ENCODE measurements at places on chromosomes 1 and 21.

- no peak for DNase-seq
These were observed 5.3 kb downstream of the EDN2 start for GRCh38 chr1:41479000-41479807.

- peak; percentile 89 for DNase-seq
These were observed 30.8 kb downstream of the RSPH1 start for GRCh38 chr21:42465008-42465802.

- DNase-seq: no peak
These were observed 68.5 kb downstream of the ACBD6 start for GRCh38 chr1:180433873-180434272.

DNA sequence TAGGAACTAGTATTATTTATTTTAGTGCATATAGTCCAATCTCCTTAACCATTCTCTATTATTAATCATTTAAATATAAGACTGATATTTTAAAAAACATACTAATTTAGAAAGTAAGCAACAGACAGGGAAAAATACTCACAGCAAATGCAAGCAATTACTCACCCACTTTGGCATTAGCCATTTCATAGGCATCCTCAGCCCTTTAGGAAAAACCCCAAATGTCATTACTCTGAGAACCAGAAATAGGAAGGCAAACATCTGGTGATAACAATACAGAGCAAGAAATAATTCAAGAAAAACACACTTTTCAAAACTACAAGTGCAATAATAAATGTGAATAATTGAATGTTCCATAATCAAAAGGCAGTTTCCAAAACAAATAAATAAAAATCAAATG is 545.1 kb downstream of the PLPP3 start:
- DNase-seq: no peak

- no peak for DNase-seq
These were observed 397.5 kb downstream of the TGFB2 start for GRCh38 chr1:218742467-218743262.

DNA sequence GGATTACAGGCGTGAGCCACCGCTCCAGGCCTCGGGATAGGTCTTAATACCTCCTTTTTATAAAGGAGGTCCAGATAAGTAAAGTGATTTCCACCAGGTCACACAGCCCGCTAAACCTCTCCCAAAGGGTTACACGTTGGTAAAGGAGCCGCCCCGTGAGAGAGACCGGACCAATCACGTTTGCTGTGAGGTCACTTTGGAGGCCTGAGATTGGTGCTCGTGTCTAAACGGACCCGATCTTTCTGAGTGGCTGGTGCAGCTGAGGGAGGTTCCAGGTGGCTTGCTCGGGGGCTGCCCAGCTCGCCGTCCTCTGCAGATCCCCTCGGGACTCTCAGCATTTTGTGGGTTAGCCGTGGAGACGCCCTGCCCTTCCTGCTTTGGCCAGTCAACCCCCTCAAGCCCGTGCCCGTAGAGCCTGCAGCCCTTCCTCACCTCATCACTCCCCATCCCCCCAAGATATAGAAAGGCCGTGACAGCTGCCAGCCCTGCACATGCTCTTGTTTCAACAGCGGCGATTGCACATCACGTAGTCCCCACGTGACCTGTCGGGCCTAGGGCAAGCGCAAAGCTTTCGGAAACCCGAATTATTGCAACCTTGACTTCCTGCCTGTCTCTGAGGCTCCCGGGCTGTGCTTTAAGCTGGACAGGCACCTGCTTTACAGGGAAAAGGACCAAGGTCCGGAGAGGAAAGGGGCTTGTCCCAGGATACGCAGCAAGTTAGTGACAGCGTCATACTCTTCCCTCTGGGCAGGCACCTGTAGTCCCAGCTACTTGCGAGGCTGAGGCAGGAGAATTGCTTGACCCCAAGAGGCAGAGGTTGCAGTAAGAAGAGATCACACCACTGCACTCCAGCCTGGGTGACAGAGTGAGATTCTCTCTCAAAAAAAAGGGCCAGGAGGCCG is 5.0 kb upstream of the COA7 start:
- no peak for DNase-seq

DNA sequence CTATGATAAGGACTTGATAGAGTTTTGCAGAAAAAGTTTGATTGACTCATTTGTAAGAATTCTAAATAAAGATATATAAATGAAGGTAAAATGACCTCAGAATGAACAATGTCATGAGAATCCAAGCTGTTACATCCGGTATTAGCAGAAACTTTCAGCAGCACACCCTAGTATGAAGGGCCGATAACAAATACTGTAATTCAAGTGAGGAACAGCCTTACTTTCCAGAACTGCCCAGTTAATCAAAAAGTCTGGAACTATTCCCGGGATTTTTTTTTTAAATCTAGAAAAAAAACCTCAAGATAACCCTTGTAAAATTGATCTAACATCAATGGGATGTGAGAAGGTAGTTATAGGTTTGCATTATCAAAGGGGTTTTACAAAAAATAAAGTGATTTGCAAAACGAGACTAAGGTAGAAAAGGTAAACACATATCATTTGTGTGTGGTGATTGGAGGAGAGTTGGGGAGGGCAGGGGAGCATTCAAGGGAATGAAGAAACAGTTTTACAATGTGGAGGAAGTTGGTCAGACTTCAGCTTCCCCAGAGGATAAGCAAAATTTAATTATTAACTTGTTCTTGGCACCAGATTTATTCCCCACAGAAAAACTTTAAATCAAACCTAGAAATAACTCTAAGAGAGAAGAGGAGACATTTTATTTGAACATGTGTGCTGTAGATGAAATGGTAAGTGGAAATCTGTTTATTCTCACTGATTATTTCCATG is 75.9 kb upstream of the VCAM1 start:
- DNase-seq: no peak

GRCh38 chr1:83011265-83011664 is 987.7 kb downstream of the TTLL7 start:
- DNase-seq: no peak

DNA sequence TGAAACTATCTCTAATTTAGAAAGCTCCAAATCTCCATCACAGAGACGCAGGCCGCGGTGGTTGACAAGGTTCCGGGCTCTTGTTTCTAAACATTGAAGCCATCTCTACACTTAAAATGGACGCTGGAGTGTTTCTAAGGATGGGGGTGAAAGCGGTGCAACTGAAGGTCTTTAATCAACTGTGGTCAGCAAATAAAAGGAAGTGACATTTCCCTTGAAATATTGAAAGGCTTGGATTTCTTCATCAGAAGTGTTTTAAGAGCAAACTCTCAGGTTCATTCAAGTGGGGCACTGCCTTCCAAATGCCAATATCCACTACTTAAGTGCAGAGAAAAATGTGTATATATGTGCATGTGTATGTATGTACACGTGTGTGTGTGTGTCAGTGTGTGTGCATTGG is 117.3 kb downstream of the KAZN start:
- no peak for DNase-seq

DNA sequence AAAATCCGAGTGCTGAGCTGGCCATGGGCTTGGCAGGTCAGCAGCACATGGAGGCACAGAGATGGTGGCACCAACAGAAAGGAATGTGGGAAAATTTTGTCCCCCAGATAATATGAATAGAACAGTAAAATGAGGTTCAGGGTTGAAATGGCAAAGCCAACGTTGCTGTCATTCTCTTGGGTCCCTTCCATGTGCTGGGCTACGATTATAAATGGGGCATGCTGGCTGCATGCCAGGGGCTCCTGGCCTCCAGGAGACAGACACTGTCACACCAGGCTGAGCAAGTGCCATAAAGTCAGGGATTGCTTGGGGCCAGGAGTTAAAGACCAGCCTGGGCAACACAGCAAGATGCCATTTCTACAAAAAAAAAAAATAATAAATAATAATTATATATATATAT is 77.1 kb downstream of the TOMM20 start:
- no peak for DNase-seq

- no peak for DNase-seq
These were observed 41.4 kb downstream of the SCMH1 start for GRCh38 chr1:41200728-41201127.

- no peak for DNase-seq
These were observed 5.3 kb upstream of the MAP3K7CL start for GRCh38 chr21:29125191-29125590.

DNA sequence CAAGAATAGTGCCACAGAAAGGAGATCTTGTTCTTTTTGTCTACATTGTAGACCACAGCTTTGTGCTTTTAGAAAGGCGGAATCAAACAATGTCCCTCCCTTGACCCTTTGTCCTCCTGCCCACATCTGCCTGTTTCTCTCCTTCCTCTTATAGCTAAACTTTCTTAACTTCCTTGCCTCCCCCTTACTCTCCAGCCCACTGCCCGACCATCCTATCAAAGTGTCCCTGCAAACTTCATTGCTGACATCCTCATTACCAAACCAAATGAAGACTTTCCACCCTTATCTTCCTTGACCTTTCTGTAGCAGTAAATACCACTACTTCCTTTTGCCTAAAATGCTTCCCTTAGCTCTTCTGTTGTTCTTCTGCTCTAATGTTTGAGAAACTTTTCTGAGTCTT is 5.0 kb downstream of the SELP start:
- peak; percentile 54 for DNase-seq

- DNase-seq: no peak
These were observed 67.0 kb downstream of the BACH1 start for GRCh38 chr21:29365661-29366265.

DNA sequence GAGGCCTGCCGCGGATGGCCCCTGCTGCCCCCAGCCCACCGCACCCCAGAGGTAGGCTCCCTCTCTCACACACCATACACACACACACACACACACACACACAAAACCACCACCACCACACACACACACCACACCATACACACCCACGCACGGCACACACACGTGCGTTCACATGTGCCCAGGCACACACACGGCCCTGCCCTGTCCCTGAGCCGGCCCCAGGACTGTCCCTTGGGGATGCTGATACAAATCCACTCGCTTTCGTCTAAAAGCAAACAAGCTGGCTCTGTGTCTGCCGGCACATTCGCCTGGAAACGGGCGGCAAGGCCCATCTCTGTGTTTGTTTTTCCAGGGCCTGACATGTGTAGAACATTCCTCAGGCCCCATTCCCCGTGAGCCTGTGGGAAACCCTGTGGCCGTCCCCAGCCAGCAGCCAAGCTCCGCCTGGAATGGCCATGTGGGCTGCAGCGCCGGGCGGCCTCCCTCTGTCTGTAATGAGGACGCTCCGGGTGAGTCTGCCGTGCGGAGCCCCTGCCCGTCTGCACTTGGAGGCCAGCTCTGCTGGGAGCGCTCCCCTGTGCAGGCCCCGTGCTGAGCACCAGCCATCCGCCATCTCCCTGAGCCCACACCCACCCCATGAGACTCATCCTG is 67.4 kb downstream of the DMRTB1 start:
- no peak for DNase-seq

DNA sequence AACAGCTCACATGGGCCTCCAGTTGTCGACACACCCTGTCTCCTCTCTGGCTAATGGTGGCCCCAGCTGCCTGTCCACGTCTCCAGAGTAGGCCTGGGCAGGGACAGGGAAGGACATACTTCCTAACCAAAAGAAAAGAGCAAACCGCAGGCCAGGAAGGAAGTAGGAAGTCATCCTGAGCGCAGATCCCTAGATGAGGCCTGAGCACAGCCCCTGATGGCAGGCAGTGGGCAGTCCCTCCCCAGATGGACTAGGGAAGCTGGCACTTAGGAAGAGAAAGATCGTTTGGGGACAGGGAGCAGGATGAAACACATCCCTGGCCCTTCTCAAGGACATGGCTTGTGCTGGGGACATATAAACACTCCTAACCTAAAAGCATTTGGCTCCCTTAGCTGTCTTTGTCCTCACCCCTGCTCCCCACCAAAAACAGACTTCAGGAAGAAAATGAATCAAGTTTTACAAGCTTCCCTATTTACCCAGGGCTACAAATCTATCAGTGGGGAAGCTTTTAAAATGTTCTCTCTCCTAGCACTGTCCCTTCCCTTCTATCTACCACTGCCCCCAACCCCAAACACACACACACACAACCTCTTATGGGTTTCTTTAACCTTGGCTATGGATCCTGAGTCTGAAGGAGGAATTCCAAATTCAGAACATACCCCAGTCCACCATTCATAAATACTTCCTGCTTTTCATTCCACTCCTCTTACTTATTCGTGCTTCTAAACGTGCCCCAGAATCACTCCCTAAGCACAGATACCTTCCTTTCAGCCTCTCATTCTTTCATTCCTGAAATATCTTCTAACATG is 21.1 kb downstream of the SSBP3 start:
- peak; percentile 67 for DNase-seq

DNA sequence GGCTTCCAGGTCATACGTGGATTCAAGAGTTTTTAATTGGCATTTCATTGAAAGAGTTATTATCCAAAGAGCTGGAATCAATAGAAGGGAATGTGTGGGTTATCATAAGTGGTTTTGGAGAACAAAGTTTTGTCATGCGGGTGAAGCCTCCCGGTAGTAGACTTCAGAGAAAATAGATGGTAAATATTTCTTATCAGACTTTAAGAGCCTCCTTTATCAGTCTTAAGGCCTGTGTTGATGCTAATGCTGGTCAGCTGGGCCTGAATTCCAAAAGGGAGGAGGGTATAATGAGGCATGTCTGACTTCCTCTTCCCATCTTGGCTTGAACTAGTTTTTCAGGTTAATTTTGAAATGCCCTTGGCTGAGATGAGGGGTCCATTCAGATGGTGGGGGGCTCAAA is 89.7 kb downstream of the ITSN1 start:
- no peak for DNase-seq

DNA sequence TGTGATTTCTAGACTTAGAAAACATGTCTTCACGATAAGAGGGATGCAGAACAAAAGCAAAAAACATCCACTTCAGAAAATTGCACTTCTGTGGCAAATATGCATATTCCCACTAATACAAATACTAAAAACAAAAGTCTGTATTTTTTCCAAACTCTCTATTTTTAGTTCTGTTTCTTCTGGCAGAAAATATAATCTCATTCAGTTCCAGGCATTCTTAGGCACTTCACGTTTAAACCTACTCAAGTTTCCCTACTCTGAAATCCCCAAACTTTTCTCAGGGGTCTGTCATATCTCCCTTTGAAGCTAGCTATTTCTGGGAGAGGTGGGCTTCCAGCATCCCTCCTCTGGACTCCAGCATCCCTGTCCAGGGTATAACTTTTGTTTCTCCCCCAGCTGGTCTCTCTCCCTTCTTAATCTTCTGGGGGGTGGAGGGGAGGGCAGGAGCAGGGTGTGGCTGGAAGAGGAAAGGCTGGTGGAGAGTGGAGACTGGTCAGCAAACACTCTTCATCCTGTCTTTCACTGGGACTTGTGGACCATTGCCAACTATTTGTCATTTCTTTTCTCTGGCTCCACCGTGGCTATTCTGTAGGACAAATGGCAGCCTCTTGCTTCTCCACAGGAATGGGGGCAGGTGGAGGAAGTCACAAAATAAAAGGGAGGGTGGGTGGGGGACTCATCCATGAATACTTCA is 19.6 kb upstream of the NCF2 start:
- no peak for DNase-seq

All from KBM-7 (cell line).